RCC 7860 (cell line): ENCODE measurements at places on chromosomes 13 and 19.

- DNase-seq, result peak; percentile 90
These were observed 64.7 kb downstream of the COL4A2 start for GRCh38 chr13:110371550-110372465.

GRCh38 chr13:27193496-27193895 lies 21.9 kb upstream of the USP12 start:
- DNase-seq, result no peak

GRCh38 chr13:109448629-109449028 lies 337.8 kb downstream of the IRS2 start:
- no peak for DNase-seq

- no peak for DNase-seq
These were observed 14.5 kb downstream of the ARHGEF18 start for GRCh38 chr19:7363225-7363624.

DNA sequence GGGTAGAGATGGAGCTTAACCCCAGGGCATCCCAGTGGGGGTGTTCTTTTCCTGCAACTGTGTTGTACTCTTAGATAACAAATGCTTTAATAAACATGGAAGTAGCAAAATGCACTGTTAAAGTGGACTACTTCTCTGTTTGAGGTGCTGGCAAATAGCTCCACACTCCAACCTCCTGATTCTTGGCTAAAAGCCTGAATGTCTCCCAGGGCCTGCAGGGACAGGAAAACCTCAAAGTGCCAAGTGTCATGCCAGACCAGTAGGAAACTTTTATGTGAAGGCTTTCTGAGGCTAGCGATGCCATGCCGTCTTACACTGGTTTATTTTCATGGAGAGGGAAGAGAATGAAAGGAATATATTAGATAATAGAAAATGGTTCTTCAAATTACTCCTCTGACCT lies 6.8 kb downstream of the FREM2 start:
- DNase-seq, result no peak

DNA sequence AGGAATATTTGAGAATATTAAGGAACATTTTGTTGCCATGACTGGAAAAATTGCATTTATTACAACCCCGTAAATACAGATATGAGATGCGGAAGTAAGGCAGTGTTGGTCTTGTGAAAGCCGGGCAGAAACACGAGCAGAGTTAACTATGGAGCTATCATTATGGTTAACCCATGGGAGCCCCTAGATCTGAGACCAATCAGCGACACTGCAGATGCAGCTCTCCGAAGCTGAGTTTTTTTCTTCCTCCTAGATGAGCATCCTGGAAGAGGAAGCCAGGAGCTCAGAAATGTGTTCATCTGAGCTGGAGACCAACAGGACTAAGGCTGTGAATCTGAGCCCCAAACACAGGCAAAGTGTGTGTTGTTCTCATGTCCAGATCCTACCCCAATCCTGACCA lies 123.0 kb upstream of the KL start:
- DNase-seq, result no peak

- DNase-seq, result no peak
These were observed 28.8 kb upstream of the INTS6 start for GRCh38 chr13:51481656-51482055.

- DNase-seq, result no peak
These were observed 114.2 kb downstream of the RAP2A start for GRCh38 chr13:97548138-97548537.

- no peak for DNase-seq
These were observed 25.9 kb downstream of the RASL11A start for GRCh38 chr13:27296496-27296895.

GRCh38 chr13:44224450-44225149 lies 149.0 kb upstream of the SERP2 start:
- DNase-seq, result no peak
